ENCODE measurements at places on chromosomes 7 and 10.

DNA sequence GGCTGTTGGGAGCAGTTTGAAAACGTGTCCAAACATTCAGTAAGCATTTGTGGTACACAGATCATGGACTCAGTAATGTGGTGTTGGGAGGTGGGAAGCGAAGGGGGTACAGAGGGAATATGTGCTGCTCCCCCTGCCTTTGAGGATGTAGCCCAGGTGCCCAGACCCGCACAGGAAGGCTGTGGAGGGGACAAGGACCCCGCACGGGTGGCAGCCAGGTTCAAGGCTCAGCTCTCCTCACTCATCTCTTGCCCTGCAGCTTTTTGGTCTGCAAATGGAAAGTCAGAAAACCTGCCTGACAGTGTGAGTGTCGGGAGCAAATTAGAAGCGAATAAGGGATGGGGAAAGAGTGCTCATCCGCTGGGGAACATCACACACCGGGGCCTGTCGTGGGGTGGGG lies 27.3 kb upstream of the EN2 start:
- DNase-seq, result no peak

GRCh38 chr10:35581655-35582054 lies 23.5 kb upstream of the GJD4 start:
- DNase-seq, result no peak

- no peak for DNase-seq
These were observed 20.3 kb upstream of the PCBD1 start for GRCh38 chr10:70908406-70909296.

DNA sequence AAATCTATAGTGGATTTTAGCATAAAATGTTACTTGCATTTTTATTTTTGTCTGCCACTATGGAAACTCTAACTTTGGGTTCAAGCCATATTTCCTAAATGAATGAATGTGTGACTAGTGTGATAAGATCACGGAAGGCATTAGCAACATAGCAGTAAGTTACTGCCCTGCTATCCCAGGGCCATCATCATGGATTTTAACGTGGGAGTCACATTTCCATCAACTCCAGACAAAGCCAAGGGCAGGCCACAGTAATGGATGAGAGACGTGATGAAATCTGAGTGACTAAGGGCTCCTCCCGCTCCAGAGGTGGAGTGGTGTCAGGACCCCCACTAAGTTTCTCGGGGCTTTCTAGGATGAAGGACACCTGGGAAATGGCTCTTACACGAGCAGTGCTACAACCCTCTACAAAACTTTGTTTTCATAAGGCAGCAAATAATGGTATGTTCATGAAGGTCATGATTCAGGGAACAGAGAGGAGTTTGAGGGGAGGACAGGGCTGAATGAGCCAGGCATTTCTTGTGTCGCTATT lies 34.3 kb downstream of the C10orf120 start:
- DNase-seq, result no peak

GRCh38 chr10:102283890-102284289 lies 38.6 kb downstream of the GBF1 start:
- no peak for DNase-seq

DNA sequence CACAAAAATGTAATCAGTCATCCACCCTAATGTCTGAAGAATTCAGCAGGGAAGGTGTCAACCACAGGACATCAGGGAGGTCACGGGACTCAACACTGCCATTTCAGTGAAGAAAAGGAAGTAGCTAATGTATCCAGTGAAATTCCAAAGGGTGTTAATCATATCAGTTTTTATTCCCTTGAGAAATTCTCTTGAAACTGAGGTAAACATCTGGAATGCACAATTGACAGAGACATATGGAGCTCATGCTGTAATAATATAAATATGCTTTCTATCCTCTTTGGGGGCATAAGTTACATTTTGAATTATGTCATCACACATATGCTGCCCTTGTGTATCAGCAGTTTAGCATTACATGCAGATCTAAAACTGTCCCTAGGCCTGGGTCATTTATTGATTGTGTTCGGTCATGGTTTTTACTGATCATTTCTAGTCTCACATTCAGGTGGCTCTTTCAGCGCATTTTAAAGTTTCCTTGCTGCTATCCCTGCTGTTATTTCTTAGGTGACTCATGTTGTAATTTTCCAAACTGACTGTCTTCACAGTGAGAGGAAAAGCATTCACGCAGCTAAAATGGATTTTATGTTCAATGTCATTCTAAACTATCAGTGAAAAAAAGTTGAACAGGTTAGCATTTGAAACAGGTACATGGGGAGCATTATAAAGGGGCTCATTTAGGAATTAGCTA lies 273.9 kb downstream of the TSPAN12 start:
- DNase-seq, result no peak

GRCh38 chr10:122657255-122657654 lies 42.4 kb downstream of the C10orf120 start:
- no peak for DNase-seq

GRCh38 chr10:115654961-115655360 lies 561.8 kb downstream of the ATRNL1 start:
- no peak for DNase-seq

GRCh38 chr10:124717041-124717757 lies 27.0 kb downstream of the FAM53B start:
- no peak for DNase-seq
